Pancreas (tissue), 10 donors: ENCODE measurements at places on chromosomes 11 and 22. TPM values are rescaled to one million over a fixed set of nuclear protein-coding genes. Genes with fewer than 3 reads are reported as not detected.

DNA sequence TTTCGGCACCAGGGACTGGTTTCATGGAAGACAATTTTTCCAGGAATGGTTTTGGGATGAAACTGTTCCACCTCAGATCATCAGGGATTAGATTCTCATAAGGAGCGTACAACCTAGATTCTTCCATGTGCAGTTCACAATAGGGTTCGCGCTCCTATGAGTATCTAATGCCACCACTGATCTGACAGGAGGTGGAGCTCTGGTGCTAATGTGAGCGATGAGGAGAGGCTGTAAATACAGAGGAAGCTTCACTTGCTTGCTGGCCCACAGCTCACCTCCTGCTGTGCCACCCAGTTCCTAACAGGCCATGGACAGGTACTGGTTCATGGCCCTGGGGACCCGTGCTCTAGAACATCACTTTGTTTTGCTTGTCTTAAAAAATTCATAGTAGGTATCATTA is 41.8 kb upstream of the AMPD3 start:
- DNase-seq, result no peak
- H3K4me3 ChIP-seq, result no peak overlapping the region
- no peaks in the 10 kb centered on the region for H3K4me1 ChIP-seq
- H3K36me3 ChIP-seq, result no peaks in the 10 kb centered on the region

GRCh38 chr11:65907878-65908277 is 7.7 kb upstream of the FOSL1 start:
- H3K4me3 ChIP-seq, result no peak overlapping the region
- H3K27ac ChIP-seq, result no peak overlapping the region
- H3K36me3 ChIP-seq, result no peaks in the 10 kb centered on the region
- no peaks in the 10 kb centered on the region for H3K27me3 ChIP-seq

- H3K4me1 ChIP-seq, result no peaks in the 10 kb centered on the region
- no peak overlapping the region for H3K4me3 ChIP-seq
- no peak for DNase-seq
Measured at GRCh38 chr22:33697640-33698039, 222.6 kb downstream of the LARGE1 start.

The SLC22A9 gene
- total RNA-seq, result 0.12 TPM

GRCh38 chr11:12581923-12582322 is 92.3 kb upstream of the TEAD1 start:
- no peak overlapping the region for H3K4me3 ChIP-seq
- H3K36me3 ChIP-seq, result no peaks in the 10 kb centered on the region
- H3K27ac ChIP-seq, result no peak overlapping the region
- no peaks in the 10 kb centered on the region for H3K27me3 ChIP-seq
- no peaks in the 10 kb centered on the region for H3K4me1 ChIP-seq

- no peaks in the 10 kb centered on the region for H3K36me3 ChIP-seq
- no peak for DNase-seq
- no peaks in the 10 kb centered on the region for H3K27me3 ChIP-seq
- H3K27ac ChIP-seq, result no peak overlapping the region
- H3K4me1 ChIP-seq, result no peaks in the 10 kb centered on the region
Measured at GRCh38 chr11:124050748-124051147, 9.6 kb upstream of the OR10G7 start.

DNA sequence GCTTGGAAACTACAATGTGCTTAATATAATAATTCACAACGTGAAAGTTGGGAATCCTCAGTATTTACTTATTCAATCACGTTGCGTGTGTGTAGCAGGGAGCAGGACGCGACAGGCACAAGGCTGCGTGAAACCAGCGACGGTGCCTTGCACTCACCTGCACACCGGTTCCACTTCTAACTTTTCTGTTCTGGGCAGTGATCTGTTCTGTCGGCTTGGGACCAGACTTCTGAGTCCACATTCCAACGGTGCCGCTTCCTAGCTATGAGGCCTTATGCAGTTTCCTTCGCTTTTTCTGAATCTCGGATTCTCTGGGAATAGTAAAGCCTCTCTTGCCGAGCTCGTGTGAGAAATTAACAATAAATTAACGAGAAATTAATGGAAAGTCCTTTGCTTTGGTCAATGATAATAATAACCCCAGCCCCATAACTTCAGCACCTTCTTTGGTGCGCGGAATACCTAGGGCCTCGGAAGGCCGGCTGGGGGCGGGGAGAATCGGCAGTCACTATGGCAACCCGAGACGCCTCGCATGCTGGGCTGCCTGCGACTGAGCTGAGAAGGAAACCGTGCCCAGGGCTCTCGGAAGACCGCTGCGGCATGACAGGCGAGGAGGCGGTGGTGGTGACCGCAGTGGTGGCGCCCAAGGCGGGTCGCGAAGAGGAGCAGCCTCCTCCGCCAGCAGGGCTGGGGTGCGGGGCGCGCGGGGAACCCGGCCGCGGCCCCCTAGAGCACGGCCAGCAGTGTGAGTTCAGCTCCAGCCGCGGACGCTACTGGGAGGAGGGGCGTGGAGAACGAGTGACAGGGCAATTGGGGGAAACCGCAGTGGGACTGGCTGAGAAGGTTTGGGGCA is at the start of gene C11orf97:
Gene C11orf97, plus strand, starts transcription at position 530 of the 850 bp plus-strand sequence. Its CDS starts 68 bp downstream, at position 598.
- peaks cover 5% of the 10 kb centered on the region for H3K4me1 ChIP-seq
- no peaks in the 10 kb centered on the region for H3K27me3 ChIP-seq
- peak within 1 kb of the TSS; percentile 6 for H3K4me3 ChIP-seq
